SJSA1 (cell line): ENCODE measurements at places on chromosomes 6 and 20. TPM values are rescaled to one million over a fixed set of nuclear protein-coding genes. Genes with fewer than 3 reads are reported as not detected.

GRCh38 chr6:157316871-157317814 lies 6.2 kb downstream of the TMEM242 start:
- peaks cover 9% of the 10 kb centered on the region for H3K4me1 ChIP-seq
- peak; percentile 72 for DNase-seq
- H3K27me3 ChIP-seq: no peaks in the 10 kb centered on the region
- H3K4me3 ChIP-seq: no peak overlapping the region
- H3K27ac ChIP-seq: no peak overlapping the region
- peaks cover 41% of the 10 kb centered on the region for H3K36me3 ChIP-seq

DNA sequence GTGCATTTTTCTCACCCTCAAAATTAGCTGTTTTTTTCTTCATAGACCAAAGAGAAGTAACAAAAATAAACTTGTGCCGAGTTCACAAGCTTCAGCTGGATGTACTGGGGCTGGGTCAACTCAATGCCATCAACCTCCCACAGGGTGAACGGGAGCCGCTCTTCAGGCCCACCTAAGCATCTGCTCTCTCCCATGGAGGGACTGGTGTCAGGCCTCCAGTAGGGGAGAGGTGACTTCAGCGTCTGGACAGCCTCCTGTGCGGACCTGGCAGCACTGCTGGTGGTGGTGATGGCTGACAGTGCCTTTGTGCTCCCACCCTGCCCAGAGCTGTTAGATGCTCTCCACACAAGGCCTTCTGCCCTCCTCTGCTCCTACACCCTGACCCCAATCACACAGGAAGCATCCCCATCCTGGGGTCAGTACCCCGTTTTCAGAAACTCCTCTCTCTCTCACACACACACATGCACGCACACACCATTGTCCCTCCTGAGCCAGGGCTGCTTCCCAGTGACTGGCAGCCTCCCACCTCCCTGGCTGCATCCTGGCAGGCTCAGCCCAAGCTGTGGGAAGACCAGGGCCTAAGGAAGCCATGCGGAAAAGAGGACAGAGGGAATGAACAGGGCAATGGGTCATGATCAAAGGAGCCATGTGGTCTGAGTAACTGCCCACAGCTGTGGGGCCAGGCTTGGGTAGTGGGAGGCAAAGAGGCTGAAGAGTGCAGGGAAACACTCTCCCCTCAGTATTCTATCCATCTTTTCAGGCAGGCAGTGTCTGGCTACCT lies 17.7 kb downstream of the CST8 start:
- H3K4me1 ChIP-seq: no peaks in the 10 kb centered on the region
- no peak overlapping the region for H3K4me3 ChIP-seq
- no peaks in the 10 kb centered on the region for H3K27me3 ChIP-seq
- H3K27ac ChIP-seq: no peak overlapping the region
- no peaks in the 10 kb centered on the region for H3K36me3 ChIP-seq

DNA sequence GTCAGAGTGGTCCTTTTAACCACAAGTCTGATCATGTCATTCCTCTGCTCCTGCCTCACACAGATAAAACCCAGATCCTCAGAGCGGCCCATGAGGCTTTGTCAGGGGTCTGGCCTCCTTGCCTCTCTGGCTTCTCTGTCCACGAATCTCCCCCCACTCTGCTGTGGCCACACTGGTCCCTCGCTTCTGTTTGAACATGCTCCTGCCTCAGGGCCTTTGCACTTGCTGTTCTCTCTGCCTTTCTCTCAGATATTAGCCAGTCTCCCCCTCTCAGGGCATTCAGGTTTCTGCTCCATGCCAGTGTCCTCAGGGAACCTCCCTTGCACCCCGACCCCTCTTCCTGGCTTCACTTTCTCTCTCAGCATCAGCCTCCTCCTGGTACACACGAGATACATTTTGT lies 518.5 kb downstream of the PREX1 start:
- no peaks in the 10 kb centered on the region for H3K36me3 ChIP-seq
- H3K4me1 ChIP-seq: no peaks in the 10 kb centered on the region
- no peak overlapping the region for H3K4me3 ChIP-seq
- H3K27me3 ChIP-seq: peaks cover 15% of the 10 kb centered on the region

DNA sequence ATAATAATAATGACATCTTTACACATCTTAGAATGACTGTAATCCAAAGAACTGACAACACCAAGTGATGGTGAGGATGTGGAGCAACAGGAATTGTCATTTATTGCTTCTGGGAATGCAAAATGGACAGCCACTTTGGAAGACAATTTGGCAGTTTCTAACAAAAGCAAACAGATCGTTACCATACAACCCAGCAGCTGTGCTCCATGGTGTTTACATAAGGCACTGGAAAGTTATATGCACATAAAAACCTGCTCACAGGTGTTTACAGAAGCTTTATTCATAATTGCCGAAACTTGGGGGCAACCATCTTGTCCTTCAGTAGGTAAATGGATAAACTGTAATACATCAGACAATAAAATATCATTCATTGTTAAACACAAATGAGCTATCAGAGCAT lies 18.3 kb upstream of the ASF1A start:
- DNase-seq: no peak
- H3K36me3 ChIP-seq: no peaks in the 10 kb centered on the region
- H3K4me3 ChIP-seq: no peak overlapping the region
- H3K4me1 ChIP-seq: peaks cover 23% of the 10 kb centered on the region
- no peak overlapping the region for H3K27ac ChIP-seq

The SOBP gene
- 0.31 and 1.4 TPM in 2 replicates for total RNA-seq
